CD4-positive, alpha-beta T cell treated with Interleukin-10 for 1 hour (primary cell): ENCODE measurements at places on chromosomes 4 and X.

DNA sequence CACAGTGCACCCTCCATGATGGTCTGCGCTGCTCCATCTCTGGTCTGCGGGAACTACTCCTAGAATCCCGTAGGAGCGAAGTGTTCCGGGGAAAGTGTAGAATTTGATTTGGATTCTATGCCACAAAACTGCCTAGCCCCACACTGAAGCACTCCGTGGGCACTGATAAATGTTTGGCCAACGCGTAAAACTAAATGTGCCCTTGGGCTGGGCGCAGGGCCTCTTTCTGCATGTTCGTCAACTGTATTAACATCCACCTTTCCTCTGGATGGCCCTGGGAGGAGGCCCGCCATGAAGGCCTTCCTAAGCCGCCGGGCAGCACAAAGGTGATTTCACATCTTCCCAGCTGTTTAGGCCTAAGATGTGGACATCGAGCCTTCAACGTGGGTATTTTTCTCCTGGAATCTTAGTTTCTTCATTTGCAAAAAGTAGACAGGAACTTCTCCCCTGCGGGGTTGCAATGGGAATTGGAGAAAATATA, 2.6 kb downstream of the MSX1 start:
- no peak for DNase-seq

DNA sequence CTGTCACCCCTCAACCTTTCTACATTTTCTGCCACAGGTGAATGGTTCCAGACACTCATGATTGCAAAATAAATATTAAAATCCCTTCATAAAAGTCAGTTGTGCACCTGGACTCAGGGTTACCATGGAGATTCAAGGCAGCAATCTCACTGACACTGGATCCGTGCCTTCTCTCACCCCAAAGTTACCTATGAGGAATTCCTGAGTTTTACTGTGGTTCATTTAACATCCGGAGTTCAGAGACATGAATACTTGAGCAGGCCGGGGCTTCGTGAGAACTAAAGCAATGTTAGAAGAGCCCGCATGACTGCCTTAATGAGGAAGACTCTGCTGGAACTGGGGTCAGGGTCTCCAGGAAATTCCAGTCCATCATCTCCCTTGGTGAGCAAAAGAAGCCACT, 12.5 kb upstream of the CLNK start:
- no peak for DNase-seq

DNA sequence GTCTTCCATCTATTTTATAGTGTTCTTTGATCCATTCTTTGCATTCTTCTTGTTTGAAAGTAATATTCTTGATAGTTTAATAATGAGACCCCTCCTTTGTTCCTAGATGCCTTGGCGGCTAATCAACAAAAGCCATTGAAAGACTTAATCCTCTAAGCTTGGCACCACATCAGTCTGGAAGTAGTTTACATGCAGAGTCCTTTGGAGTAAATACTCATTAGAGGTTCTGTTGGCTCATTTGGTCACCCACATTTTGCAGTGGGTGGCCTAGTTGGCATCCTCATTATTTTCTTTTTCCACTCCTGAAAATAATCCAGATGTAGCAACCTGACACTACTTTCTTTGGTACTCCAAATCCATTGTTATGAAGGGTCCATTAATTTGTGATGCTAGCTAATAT, 64.5 kb downstream of the DKK2 start:
- DNase-seq, result no peak

- no peak for DNase-seq
Observed at GRCh38 chr4:109657854-109658418, 45.3 kb downstream of the CASP6 start.

GRCh38 chr4:188218392-188218791, 79.2 kb downstream of the TRIML1 start:
- no peak for DNase-seq

- DNase-seq, result no peak
Observed at GRCh38 chr4:15996773-15997172, 33.8 kb upstream of the FGFBP2 start.

DNA sequence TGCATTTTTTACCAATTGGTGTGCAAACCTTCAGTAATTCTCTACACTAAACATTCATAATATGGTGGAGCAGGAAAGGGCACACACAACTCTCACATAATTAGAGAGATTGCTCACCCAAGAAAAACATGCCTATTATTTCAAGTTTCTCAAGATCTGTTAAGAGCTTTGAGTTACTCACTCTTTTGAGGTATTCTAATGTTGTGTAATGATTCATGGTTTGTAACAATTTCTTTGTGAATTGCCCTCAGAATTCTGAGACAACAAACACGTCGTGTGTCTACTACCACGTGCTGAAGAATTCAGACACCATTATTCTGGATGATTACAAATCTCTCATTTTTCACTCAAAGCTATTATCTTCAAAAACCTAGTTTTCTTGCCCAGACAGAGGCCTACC, 82.8 kb downstream of the PDGFC start:
- DNase-seq, result no peak
